ENCODE measurements at places on chromosomes 11 and 22.

GRCh38 chr11:69611548-69612526, 29.1 kb upstream of the CCND1 start:
- DNase-seq = no peak

DNA sequence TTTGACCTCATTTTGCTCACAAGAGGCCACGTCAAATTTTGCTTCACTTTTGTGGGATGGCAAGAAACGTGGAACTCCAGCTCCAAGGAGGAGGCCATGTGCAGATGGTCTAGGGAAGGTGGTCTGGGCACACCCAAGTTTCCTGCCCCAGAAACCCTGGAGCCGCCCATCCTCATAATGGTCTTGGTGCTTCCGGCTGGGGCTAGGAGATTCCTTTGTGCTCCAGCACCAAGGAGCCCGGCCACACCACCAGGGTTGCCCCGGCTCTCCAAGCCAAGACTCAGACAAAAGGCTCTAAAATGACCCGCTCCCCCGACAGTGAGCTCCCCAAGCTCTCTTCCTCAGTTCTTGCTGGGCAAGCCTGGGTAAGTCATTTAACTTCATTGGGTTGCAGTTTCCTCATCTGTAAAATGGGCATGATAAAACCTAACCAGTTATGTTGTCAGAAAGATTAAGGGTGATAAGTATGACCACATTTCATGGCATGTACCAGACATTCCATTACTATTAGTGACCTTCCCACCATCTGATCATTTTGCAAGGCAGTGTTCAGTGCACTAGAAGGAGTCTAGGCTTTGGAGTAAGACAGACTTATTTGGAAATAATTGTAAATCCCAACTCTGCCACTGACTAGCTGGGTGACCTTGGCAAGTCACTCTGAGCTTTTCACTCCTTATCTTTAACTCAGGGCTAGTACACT, 23.3 kb downstream of the DKK3 start:
- no peak for DNase-seq

DNA sequence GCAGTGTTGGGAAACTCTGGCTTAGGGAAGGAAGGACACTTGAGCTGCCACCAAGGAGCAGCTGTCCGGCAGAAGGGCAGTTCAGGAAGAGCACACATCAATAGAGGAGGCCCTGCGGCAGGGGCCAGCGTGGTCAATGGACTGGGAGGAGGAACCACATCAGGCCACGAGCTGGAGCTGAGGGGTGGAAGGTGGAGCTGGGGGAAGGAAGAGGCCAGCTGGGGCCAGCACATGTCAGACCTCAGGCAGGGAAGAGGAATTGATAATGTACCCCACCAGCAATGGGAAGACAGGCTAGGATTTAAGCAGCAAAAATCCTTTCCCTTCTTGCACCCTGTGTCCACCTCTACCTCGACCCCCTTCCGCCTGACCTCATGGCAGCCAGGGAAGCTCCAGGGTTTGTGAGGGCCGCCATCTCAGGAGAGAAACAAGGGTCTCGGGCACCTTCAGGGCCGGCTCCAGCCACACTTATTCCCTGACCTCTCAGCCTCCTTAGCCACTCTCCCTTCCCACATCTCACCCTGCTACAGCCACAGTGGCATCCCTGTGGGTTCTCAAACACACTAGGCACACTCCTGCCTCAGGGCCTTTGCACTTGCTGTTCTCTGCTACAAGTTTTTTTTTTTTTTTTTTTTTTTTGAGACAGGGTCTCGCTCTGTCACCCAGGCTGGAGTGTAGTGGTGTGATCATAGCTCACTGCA, 157.8 kb upstream of the GRK3 start:
- DNase-seq = no peak

GRCh38 chr11:47259232-47259977, 1.6 kb downstream of the NR1H3 start:
- no peak for DNase-seq

- peak; percentile 87 for DNase-seq
These were observed at the start of gene HDHD5 for GRCh38 chr22:17158568-17159503. Gene HDHD5, minus strand, starts transcription at chr22:17159277. Its CDS starts 26 bp downstream, at chr22:17159251.

- DNase-seq = peak; percentile 52
These were observed 2.1 kb downstream of the LPXN start for GRCh38 chr11:58573451-58574104.

DNA sequence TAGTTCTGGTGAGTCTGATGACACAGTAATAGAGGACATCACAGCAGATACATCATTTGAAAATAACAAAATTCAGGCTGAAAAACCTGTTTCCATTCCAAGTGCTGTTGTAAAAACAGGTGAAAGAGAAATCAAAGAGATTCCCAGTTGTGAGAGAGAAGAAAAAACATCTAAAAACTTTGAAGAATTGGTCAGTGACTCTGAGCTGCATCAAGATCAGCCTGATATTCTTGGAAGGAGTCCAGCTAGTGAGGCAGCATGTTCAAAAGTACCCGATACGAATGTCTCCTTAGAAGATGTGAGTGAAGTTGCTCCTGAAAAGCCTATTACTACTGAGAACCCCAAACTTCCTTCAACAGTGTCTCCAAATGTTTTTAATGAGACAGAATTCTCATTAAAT, 38.7 kb downstream of the RTN3 start:
- DNase-seq = no peak

DNA sequence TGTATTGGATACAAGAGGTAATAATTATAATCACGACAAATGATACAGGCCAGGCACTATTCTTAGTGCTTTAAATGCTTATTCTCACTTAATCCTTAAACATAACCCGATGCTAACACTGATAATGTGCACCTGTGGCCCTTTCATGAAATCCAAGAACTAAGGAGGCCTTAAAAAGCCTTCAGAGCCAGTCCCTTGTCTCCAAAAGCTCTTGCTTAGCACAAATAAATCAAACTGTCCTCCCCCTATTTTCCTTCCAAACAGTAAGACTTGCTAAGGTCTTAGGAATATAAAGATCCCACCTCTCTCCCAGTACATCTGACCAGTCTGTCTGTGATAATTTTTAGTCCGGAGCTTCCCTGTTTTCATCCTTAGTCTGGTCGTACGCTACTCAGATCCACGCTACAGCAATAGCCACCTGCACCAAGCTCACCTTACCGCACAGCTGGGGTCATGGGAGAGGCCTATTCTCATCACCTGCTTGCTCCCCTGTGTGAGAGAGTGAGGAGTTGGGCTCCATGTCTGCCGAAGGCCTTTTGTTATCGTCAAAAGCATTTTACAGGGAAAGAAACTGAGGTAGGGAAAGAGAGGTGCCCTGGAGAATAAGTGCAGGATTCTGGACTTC, 16.9 kb downstream of the FXYD6 start:
- DNase-seq = no peak

GRCh38 chr11:279966-280705, 1.9 kb downstream of the NLRP6 start:
- DNase-seq = peak; percentile 61

- DNase-seq = no peak
These were observed 29.5 kb upstream of the CCDC34 start for GRCh38 chr11:27392278-27393114.

- DNase-seq = no peak
These were observed 87.2 kb downstream of the ZNF280B start for GRCh38 chr22:22421392-22421791.

DNA sequence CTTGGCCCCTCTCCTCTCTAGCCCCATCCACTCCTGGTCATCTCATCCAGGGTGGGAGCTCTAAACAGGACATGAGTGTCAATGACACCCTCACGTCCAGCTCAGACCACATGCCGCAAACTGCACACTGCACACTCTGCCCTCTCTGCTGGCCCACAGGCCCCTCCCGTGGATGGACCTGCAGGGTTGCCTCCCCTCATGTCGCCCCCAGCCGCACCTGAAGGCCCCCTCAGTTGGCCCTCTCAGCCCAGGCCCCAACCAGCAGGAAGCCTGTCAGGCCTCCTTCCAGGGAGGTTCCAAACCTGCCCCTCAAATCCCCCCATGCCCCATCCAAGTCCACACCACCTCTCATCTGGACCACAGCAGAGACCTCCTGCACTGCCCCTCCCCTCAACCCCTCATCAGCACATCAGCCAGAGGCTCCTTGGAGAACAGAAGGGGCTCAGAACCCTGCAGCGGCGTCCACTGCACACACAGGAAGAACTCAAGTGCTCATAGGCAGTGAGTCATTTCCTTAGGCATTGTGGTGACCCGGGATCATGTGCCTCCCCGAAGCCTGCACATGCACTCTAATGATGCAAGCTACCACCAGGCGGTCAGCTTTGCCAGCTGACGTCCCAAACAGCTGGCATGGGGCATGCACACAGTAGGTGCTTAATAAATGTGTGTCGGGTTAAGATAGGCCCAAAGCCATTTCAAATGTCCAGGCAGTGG, 12.9 kb upstream of the CDKN1C start:
- peak; percentile 42 for DNase-seq

DNA sequence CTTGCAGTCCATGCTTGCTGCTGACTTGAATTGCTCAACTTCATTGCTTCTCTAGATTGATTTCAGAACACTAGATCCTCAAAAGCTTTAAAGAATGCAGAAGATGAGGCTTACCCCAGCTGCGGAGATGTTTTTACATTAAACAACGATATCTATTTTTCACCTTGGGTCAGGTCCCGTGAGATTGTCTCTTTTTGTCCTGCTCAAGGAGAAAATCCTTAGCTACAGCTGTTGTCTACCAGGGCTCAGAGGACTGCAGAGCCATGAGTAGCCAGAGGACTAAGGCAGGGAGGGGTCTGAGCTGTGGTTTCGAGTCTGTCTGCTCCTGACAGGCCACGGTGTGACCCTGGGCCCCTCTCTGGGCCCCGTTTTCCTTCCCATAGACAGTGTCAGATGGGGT, 51.4 kb downstream of the PKNOX2 start:
- no peak for DNase-seq

DNA sequence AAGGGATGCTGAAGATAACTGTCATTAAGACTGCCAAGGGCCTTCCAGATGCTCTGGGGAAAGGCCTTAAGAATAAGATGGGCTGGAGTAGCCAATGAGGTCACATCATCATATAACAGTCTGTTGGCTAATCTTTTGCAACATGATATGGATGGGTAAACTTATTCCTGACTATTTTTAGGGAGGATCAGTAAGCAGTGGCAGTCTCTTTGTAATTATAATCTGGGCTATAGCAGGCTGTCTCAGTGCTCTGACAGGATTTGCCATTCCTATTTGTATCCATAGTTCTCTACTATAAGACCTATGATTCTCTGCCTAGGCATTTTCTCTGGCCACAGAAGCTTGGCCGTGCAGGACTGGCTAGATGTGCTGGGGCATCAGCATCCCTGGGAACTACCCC, 16.1 kb upstream of the CALCB start:
- DNase-seq = no peak

- no peak for DNase-seq
These were observed 86.8 kb downstream of the NECTIN1 start for GRCh38 chr11:119641983-119642745.

GRCh38 chr11:83367745-83368144, 81.6 kb upstream of the CCDC90B start:
- DNase-seq = no peak

DNA sequence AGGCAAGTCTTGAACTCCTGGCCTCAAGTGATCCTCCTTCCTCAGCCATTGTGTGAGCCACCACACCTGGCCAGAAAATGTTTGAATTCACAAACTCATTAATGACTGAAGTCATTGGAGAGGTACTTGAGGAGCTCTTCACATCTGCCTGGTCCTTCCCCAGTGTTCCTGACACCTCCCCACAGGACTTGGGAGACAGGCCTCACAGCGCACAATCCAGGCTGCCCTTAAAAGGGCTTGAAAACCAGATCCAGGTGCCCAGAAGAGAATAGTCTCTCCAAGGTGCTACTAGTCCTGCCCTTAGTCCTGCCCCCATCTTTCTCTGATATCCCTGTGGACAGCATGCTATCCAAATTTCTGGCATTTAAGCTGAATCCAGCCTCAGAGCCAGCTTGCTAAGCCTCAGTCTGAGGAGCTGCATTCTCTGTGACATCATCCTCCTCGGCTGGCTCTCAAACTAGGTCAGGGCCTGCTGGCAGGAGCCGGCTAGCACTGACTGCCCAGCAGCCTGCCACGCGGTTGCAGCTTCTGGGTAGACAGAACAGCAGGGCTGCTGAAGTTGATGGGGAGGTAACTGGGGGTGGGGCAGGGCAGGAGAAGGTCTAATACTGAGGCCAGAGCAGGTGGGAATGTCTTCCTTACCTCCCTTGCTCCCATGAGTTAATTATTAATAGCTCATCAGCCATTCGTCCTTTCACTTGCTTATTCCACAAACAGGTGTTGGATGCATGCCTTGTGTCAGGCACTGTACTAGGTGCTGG, 35.3 kb upstream of the NECTIN1 start:
- DNase-seq = no peak

DNA sequence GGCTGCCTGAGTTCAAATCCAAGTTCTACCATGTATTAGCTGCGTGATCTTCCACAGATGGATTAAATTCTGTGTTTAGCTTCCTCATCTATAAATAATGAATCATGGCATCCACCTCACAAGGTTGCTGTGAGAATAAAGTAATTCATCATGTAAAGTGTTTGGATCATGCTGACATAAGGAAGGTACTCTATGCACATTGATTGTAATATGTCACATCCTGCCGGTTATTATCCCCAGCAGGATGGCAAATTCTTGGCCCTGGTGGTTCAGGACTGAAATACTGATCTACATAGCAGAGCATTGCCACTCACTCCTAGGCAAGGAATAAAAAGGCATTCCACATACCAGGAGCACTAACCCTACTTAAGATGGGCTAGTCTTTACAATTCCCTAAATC, 40.8 kb downstream of the LGR4 start:
- DNase-seq = no peak

DNA sequence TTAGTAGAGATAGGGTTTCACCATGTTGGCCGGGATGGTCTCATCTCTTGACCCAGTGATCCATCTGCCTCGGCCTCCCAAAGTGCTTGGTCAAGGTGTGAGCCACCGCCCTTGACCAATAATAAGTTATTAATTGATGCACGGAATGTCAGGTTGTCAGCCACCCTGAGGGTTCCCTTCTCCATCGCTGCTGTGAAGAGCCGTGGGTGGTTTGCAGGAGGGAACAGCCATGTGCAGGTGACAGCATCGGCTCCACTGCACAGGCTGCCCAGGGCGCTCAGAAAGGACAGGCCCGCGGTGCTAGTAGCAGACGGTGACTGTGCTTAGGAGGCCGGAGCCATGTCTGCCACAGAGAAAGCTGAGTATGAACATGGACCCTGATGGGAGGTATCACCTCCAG, 814.0 kb downstream of the BRD1 start:
- no peak for DNase-seq

DNA sequence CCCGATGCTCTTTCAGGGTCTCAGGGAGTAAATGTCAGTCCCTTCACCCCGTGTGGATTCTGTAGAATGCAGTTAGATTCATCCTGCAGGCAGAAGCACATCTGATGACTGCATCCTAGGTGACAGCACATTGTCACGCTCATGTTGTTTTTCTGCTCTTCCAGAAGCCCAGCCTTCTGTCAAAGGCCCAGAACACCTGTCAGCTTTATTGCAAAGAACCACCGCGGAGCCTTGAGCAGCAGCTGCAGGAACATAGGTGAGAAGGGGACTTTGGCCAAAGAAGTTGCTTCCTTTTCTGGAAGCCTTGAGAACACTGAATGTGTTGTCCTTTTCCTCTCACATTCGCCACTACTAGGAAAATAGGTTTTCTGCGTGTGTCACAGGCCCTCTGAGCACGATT, 43.7 kb downstream of the PPP2R1B start:
- DNase-seq = no peak

- DNase-seq = no peak
These were observed 50.7 kb upstream of the SPATA19 start for GRCh38 chr11:133896028-133896427.
